ENCODE measurements at places on chromosomes 13 and 19.

DNA sequence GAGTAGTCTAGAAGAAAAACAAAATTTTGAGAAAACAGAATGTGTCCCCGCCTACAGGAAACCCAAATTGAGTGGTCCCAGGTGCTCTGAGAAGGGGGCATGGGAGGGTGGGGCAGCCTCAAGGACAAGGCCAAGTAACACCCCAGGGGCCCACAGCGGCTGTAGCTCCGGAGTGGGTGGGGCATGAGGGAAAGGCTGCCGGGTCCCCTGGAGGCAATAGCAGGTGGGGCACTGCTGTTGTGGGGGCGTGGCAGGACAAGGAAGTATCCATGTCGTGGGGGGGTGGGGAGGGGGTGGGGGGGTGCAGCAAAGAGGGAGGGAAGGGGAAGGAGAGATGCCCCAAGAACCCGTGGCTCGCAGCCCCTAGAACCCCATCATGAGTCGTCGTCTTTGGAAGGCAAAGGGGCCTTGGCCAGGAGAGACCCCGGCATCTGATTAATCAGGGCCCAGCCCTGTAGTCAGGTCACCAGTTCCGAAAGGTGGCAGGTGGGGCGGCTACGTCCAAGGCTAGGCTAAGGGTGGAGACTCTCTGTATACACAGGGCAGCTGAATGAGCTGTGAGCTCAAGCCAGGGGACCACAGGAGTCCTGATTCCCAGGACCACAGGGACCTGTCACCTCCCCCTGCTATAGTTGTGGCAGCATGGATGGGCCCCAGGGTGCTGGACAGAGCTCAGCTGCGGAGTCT is 7.5 kb upstream of the ISYNA1 start:
- DNase-seq = no peak

GRCh38 chr19:4233282-4233853 is 4.0 kb downstream of the EBI3 start:
- DNase-seq = no peak

- no peak for DNase-seq
Observed at GRCh38 chr19:55440411-55441105, 2.5 kb downstream of the SHISA7 start.

DNA sequence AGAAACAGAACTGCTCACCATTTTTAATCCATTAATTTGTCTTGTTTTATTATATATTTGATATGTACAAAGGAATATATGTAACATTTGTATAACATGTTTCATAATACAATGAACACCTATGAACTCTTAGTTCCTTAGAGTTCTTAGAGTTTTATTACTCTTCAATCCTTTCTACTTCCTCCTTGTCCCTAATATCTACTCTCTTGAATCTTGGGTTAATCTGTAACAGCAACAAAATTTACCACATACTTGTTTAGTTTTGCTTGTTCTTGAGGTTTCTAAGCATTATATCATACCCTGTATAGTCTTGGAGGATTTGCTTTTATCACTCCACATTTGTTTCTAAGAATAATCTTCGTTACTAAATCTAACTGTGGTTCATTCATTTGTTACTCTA is 151.4 kb downstream of the PDS5B start:
- no peak for DNase-seq

- DNase-seq = peak; percentile 98
Observed at GRCh38 chr19:48152551-48152950, 17.6 kb downstream of the LIG1 start.

- peak; percentile 67 for DNase-seq
Observed at GRCh38 chr19:7450243-7451223, 38.3 kb downstream of the PEX11G start.

- DNase-seq = peak; percentile 71
Observed at GRCh38 chr19:47158879-47159503, 28.4 kb downstream of the SAE1 start.

DNA sequence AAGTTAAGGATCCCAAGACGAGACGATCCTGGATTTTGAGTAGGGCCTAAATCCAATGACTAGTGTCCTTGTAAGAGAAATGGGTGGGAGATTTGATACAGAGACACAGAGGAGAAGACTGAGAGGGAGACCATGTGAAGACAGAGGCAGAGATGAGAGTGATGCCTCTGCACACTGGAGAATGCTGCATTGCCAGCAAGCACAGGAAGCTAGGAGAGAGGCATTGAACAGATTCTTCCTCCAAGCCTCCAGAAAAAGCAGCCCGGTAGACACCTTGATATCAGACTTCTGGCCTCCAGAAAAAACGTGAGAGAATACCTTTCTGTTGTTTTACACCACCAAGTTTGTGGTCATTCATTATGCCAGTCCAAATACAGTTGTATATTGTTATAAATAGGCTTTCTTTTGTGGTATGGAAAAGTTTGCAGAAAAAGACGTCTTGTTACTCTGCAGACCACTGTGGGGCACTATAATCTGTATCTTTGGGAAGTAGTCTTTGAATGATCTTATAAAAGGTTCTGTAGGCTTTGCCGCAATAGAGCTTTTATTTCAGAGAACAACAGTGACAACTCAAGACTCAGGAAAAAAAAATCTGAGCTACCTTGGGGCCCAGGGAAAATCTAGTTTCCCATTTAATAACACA is 17.9 kb upstream of the RFC3 start:
- DNase-seq = peak; percentile 67

GRCh38 chr19:18481505-18482222 is 40.2 kb downstream of the ELL start:
- no peak for DNase-seq

GRCh38 chr13:49641801-49642291 is 13.5 kb downstream of the ARL11 start:
- DNase-seq = no peak

DNA sequence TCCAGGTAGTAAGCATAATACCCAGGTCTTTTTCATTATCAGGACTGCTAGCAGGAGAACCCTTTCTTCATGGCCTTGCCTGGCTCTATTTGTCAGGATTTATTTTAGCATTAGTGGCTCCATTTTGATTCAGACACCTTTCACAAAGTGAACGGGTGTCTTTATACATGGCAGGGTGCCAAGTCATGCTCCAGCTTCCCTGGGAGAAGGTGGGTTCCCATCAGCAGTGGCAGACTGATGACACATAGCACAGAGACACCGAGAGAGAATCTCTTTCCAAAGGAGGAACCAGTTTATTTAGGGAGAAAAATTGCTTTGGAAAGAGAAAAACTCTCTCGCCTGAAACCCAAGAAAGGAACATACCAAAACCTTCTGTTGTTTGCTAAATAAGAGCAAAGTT is 135.3 kb upstream of the TMTC4 start:
- DNase-seq = no peak

- DNase-seq = no peak
Observed at GRCh38 chr13:106332621-106333020, 202.8 kb downstream of the EFNB2 start.

DNA sequence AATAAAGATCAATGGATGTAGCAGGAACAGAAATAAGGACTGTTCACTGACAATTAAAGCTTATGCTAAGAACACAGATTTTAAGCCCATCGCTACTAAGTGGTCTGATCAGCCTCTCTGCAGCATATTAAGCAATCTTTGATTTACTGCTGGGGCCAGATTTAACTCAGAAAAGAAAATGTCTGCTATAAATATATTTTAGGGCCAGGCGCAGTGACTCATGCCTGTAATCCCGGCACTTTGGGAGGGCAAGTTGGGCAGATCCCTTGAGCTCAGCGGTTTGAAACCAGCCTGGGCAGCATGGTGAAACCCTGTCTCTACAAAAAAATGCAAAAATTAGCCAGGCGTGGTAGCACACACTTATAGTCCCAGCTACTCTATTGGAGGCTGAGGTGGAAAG is 43.0 kb downstream of the METTL21C start:
- DNase-seq = no peak

GRCh38 chr13:114235697-114236096 is 1.0 kb downstream of the CDC16 start:
- peak; percentile 24 for DNase-seq

DNA sequence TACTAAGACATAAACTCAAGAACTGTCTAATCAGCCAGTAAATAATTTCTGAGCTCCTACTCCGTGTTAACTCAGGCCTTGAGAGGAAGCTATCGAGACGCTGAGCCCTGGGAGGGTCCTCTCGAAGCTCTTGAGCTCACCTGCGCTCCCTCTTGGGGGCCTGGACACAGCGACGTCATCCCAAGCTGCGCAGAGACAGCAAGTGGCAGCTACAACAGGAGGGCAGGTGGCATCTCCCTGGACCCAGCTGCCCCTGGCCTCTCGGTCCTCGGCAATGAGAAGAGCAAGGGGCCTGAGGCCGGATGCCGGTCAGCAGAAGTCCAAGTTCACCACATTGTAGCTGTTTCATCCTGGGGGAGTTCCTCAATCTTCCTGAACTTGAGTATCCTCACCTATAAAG is 30.5 kb upstream of the TUBGCP3 start:
- no peak for DNase-seq

DNA sequence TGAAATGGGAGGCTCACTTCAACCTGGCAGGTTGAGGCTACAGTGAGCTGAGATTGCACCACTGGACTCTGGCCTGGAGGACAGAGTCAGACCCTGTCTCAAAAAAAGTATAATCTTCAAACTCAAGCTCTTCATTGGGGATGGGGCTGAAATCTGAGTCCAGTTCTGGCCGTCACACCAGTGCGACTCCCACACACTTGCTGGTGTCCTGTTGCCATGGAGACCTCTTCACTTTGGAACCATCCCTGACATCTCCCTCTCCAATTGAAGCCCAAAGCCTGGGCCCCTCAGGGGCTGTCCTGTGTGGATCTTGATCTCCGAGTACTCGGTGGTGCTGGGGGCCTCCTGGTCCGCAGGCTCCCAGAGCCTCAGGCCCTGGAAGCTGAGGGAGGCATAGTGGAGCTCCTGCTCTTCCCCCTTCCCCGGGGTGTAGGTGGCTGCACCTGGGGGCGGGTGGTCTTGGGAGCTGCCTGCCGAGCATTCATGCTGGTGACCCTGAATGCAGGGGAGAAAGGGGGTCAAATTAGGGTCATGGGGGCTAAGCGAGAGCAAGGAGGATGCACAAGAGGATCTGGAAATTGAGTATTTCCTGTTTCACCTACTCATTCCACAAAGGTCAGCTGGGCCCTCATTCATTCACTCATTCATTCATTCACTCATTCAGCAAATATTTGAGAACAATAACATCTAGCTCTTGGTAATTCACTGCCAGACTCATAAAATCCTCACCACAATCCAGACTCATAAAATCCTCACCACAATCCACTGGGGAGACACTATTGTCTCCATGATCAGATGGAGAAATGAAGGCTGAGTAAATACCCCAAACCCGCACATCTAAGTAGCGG is 11.0 kb downstream of the SIGLEC11 start:
- no peak for DNase-seq

- no peak for DNase-seq
Observed at GRCh38 chr13:53160211-53160610, 131.6 kb downstream of the OLFM4 start.

- peak; percentile 97 for DNase-seq
Observed at GRCh38 chr13:66657165-66657881, 572.8 kb downstream of the PCDH9 start.

DNA sequence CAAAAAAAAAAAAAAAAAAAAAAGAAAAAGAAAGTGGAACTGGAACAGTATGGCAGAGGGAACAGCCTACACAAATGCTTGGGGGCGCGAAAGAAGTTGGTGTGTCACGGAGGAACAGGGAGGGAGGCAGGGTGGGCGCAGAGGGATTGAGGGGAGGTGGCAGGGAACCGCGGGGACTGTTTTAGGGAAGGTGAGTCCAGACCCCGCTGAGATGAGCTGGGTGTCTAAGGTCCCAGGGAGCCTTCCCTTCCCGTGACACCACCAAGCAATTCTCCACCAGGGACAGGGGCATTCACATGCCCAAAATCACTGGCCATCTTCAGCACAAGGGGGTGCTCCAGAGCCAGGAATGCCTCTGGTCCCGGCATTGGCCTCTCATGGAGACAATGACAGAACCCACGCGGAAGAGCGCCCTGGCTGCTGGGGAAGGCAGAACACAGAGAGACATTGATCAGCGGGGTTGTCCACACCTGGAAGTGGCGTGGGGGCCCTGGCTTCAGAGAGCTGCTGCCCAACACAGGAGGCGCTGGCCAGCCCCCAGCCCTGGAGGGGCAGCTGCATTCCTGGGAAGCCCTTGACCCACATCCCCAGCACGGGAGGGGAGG is 6.9 kb downstream of the PEAK3 start:
- peak; percentile 60 for DNase-seq

- DNase-seq = no peak
Observed at GRCh38 chr19:44998025-44998424, 3.2 kb upstream of the RELB start.

DNA sequence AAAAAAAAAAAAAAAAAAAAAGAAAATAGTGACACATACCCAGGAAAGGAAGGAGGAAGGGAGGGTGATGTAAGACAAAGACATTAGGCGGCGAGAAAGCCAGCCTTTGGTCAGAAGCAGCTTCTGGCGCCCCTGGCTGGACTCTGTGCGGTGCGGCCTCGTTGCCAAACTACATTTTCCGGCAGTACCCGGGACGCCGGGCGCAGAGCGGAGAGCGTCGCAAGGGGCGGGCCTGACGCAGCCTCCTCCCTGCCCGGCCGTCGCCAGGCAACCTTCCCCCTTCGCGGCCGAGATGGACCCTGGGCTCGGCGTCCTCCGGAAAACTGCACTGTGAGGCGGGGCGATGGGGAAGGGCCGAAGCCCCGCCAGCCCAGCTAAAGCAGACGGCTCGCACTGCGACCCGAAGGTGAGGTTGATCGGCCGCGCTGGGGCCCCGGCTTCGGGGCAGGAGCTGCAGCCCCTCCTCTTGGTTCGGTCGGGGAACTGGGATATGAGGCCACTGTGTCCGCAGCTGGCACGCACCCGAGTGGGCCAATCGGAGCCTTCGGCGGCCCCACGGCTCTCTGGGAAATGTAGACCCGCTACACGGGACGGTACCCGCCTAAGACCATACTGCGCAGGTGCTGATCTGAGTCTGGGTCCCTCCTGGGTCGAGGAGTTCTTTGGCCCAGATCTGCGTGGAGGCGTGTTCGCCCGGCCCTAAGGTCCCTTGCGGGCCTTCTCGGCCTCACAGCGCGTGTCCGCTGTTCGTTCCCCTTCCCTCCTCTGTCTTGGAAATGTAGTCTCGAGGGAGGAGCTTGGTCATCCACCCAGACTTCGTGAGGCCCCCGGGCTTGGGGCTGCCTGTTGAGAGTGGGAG is 2.3 kb upstream of the MZF1 start:
- peak; percentile 95 for DNase-seq

DNA sequence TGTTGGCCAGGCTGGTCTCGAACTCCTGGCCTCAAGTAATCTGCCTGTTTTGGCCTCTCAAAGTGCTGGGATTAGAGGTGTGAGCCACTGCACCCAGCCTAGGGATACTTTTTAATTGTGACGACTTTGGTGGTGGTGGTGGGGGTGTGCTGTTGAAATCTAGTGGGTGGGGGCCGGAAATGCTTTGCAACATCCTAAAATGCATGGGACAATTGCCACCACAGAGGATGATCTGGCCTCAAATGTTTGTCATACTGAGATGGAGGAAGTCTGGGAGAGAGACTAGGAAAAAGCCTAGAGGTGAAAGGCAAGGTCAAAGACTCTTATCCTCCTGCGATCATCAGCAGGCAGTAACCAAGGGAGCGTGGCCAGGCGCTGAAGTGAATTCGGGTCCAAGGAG is 1.4 kb downstream of the NWD1 start:
- DNase-seq = no peak

GRCh38 chr19:12751635-12752034 is at the start of gene BEST2:
Gene BEST2, plus strand, starts transcription at chr19:12751791. Its CDS starts 802 bp downstream, at chr19:12752593.
- no peak for DNase-seq

GRCh38 chr19:39370735-39371134 is 20.2 kb downstream of the PAF1 start:
- DNase-seq = no peak

Measured in endothelial cell of umbilical vein (primary cell).